Activated CD4-positive, alpha-beta T cell treated with anti-CD3 and anti-CD28 coated beads for 1 hour (primary cell): ENCODE measurements at places on chromosomes 1 and 21.

GRCh38 chr1:59688976-59689375 is 125.8 kb upstream of the HOOK1 start:
- DNase-seq: no peak

GRCh38 chr21:37642493-37642892 is 273.8 kb downstream of the KCNJ6 start:
- no peak for DNase-seq

DNA sequence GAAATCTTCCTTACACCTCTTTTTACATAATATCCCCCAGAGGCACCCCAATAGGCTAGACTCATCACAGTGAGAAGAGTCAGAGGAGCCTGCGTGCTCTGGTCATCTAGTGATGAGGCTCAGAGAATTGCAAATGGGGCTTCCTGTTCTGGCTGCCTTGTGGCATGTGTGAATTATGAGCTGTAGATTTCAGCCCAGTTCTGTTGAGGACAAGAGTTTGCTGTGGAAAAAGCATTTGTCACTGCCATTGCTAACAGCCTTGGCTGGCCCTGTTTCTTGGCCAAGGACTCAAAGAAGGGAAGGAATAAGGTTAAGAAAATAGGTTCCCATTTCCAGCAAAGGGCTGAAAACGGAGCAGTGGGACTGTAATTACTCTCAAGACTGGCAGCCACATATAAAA is 30.7 kb downstream of the MRAP start:
- DNase-seq: no peak

- DNase-seq: no peak
Observed at GRCh38 chr1:71948561-71948960, 333.8 kb downstream of the NEGR1 start.

GRCh38 chr1:233111731-233112130 is 161.3 kb downstream of the NTPCR start:
- DNase-seq: no peak

GRCh38 chr1:63675420-63675931 is 82.3 kb downstream of the PGM1 start:
- no peak for DNase-seq

DNA sequence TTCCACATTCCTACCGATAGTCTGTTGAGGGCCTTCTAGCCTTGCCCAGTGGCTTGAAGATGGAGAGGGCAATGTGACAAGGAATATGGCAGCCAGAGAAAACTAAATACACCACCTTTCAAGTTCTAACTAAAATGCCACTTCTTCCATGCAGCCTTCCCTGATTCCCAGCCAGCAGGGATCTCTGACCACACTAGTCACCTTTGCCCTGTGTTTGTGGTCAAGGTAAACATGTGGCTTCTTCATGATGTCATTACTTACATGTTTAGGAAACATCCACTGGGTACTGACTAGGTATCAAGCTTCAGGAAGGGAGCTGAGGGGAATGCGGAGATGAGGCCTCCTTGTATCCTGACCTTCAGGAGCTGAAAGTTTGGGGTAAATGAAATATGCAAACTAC is 21.6 kb downstream of the IFNLR1 start:
- DNase-seq: no peak

DNA sequence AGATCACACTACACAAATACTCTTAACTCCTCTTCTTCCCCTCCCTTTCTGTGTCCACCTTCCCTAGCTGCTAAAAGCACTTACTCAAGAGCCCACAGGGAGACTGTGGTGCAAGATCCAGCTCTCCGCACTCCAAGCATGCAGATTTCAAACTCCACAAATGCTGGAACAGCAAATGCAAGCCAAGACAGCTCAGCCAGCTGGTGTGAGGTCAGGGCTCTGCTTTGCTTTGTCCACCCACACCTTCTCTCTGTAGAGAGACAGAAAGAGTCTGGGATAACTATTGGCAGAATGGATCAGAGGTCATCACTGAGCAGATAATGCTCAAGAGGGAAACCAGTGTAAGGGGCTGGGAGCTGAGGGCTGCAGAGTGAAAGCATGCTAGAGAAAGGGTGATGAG is 45.2 kb upstream of the DPT start:
- no peak for DNase-seq

- no peak for DNase-seq
Observed at GRCh38 chr1:177077734-177078499, 86.6 kb downstream of the ASTN1 start.

DNA sequence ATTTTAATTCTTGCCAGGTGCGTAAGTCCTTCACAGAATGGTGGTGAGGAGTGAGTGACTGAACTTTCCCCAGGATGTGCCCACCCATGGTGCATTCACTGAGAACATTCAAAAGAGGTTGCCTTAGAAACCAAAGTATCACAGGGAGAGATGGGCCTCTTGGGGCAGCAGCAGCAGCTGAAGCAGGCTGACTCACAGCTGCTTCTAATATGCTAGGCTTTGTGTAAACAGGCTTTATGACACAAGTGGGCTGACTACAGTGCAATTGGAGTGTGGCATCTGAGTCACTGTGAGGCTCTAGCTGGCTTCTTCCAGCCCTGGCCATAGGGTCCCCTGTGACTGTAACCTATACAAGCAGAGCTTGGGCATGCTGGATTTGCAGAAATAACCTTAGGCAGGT is 12.6 kb downstream of the PIGP start:
- DNase-seq: no peak

DNA sequence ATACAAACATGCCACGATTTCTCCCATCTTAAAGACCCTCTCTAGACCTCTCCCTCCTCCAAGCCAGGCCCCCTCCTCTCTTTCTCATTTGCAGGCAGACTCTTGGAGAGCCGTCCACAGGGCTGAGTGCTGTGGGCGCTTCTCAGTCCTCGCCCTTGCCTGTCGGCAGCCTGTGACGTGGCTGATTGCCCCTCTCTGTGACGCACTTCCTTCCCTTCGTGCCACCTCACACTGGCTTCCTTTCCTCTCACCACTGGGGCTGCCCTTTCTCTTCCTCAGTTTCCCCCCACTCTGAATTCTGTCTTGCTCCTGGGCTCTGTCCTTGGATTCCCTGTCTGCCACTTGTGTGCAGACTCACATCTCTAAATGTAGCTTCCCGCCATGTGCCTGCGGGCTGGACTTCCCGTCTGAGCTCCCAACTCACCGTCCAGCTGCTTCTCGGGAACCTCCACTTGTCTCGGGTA is 227.2 kb downstream of the CAMTA1 start:
- DNase-seq: no peak

DNA sequence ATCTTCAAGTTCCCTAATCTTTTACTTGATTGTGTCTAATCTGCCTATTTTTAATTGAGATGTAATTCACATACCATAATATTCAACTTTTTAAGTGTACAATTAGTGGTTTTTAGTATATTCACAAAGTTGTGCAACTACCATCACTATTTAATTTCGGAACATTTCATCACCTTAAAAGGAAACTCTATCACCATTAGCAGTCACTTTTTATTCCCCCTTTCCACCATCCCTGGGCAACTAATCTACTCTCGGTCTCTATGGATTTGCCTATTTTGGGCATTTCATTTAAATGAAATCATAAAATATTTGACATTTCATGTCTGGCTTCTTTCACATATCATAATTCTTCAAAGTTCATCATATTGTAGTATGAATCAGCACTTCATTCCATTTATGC is 30.6 kb upstream of the HYI start:
- DNase-seq: no peak

DNA sequence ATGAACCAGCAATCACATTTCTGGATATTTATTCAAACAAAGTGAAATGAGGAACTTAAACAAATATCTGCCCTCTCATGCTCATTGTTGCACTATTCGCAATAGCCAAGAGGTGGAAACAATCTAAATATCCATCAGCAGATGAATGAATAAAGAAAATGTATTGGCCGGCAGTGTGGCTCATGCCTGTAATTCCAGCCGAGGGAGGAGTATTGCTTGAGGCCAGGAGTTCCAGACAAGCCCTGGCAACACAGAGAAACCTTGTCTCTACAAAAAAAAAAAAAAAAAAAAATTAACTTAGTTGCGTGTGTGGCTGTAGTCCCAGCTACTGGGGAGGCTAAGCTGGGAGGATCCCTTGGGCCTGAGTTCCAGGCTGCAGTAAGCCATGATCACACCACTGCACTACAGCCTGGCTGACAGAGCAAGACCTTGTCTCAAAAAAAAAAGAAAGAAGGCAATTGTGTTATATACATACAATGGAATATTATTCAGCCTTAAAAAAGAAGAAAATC is 191.4 kb downstream of the AKT3 start:
- DNase-seq: no peak

DNA sequence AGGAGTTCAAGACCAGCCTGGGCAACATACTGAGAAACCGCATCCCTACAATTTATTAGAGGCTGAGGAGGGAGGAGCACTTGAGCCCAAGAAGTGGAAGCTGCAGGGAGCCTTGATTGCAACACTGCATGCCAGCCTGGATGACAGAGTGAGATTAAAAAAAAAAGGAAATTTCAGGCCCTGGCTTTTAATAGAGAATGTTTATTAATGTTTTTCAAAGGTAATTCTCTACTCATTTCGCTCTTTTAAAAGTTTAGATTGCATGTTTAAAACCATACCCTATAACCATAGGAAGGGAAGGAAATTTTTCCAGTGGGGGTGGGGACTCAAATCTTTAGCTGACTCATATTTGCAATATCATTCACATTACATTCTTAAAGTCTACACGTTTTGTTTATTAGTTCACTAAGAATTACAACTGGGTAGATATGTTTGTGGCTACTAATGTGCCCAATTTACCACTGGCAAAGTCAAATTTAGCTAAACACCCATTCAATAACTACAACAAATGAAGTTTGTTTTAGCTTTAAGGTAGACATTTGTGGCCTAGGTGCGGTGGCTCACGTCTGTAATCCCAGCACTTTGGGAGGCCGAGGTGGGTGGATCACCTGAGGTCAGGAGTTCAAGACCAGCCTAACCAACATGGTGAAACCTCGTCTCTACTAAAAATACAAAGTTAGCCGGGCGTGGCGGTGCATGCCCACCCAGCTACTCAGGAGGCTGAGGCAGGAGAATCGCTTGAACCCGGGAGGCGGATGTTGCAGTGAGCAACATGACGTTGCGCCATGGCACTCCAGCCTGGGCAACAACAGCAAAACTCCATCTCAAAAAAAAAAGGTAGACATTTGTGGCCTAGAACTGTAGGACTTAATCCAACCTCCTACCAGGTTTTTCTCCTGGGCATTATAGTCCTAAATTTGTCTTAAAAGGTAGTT is 5.0 kb downstream of the KDM5B start:
- DNase-seq: no peak

DNA sequence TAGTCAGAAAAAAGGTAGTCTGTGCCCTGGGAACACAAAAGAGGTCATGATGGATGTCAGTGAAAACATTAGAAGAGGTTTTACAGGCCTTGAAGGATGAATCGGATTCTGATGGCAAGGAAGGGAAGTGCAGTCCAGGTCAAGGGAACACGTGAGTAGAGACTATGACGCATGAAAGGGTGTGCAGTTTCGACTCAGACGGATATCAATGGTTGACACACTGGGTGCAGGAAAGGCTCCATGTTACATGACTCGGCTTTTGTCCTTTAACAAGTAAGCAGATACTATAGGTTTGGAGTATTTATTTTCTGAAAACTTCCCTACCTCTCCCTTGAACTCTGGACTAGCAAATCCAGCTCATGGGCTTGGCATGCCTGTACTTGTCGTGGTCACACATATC is 55.3 kb downstream of the SEC16B start:
- no peak for DNase-seq

- peak; percentile 6 for DNase-seq
Observed at GRCh38 chr1:227891223-227891954, 56.3 kb downstream of the WNT9A start.

GRCh38 chr1:29196863-29197589 is 15.3 kb upstream of the SRSF4 start:
- DNase-seq: no peak

DNA sequence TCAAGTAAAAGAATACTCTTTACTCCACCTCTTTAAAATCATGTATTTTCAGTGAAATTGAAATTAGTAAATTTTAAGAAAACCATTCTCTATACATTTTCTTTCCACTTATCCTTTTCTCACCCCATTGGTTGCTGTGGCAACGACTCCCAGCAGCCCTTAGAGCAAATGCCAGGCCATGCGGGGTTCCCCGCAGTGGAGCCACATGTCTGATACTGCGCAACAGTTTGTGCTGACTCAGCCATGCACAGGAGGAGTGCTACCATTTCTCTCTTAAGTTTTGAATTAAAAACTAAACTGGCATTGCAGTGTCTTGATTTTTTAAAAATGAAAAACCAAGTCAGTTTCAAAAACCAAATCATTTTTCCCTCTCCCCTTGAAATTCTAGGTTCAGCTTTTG is 214.1 kb upstream of the L1TD1 start:
- DNase-seq: no peak

- no peak for DNase-seq
Observed at GRCh38 chr1:110948038-110948810, 15.5 kb downstream of the LRIF1 start.

DNA sequence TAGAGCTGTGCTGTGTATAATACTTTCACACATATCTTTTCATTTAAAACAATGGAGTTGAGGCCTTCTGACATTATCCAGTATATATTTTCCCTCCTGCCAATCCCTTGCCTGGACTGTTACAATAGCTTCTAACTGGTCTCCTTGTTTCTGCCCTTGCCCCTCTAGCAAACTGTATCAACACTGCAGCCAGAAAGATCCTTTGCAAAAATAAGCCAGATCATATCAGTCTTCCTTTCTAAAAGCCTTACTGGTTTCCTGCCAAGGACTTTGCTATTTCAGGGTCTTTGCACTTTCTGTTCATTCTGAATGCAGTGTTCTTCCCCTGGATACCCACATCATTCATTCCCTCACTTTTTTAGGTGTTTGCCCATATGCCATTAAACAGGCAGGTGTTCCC is 370.1 kb downstream of the PTBP2 start:
- no peak for DNase-seq

- DNase-seq: no peak
Observed at GRCh38 chr1:102163799-102164198, 167.1 kb upstream of the OLFM3 start.

GRCh38 chr1:246794828-246795671 is 70.8 kb downstream of the SCCPDH start:
- DNase-seq: no peak

- no peak for DNase-seq
Observed at GRCh38 chr21:32949701-32950100, 76.0 kb upstream of the OLIG2 start.

DNA sequence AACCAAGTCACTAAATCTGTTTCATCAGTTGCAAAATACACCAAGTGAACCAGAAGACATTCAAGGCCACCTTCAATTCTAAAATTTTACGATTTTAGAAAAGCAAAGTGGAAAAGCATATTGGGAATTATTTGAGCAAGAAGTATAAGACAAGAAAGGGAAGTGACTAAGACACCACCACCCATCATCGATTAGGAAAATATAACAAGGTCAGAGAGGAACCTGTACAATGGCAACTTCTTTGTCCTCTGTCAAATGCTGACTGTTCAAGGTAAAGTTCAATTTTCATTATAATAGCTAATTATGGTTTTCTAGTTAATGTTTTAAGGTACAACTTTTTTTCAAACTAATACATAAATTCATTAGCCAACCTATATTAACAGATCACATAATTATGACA is 10.8 kb downstream of the FRRS1 start:
- no peak for DNase-seq
